ENCODE measurements at places on chromosomes 13 and 19.
A peak's percentile ranks its signal among the peaks of the same experiment; 100 is the strongest.

- DNase-seq = no peak
Observed at GRCh38 chr13:102901056-102901455, 55.2 kb downstream of the ERCC5 start.

GRCh38 chr13:113967206-113967720 is 6.6 kb downstream of the C13orf46 start:
- no peak for DNase-seq

DNA sequence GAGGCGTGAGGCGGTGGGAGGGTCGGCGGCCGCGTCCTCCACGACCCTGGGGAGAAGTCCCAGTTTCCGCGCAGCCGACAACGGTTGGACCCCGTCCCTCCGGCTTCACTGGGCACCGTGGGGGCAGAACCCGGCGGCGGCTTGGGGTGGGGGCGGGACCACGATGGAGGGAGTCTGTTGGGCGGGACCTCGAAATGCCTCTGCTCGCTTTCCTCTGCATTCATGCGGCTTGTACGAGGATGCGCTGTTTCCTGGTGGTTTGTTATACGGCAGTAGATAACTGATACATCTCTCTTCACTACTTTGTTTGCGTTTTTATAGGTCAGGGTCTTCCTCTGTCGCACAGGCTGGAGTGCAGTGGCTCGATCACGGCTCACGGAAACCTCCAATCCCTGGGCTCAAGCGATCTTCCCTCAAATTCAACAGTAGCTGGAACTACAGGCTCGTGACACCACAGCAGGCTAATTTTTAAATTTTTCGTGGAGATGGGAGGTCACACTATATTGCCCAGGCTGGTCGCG is 24.6 kb upstream of the ZNF846 start:
- peak; percentile 64 for DNase-seq

DNA sequence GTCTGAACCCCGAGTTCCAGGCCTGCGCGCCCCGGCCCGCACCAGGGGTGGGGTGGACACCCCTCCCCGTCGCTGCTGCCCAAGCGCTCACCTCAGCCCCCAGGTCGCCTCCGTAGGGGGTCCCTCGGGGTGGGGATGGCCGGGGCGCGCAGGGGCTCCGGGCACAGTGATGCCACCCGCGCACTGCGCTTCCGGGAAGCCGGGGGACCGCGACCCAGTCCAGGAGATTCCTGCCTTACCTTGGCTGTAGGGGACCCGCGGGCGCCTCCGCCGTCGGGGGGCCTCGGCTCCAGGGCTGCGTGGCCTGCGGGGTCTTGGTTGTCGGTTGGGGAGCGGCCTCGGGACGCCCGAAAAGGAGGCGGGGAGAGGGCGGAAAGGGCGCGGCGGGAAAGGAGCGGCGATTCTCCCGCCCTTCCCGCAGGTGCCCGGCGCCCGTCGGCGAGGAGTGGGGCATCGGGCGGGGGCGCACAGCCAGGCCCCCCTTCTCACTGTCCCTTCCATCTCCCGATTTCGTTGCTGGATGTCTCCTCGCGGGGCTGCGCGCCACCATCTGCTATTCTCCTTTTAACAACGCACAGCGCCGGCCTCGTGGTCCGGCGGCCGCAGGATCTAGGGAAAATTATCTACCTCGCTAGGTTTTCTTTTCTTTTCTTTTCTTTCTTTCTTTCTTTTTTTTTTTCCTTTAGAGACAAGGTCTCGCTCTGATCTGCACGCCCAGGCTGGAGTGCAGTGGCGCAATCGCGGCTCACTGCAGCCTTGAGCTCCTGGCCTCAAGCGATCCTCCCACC is at the start of gene KEAP1:
Gene KEAP1, minus strand, starts transcription at position 355 of the 788 bp plus-strand sequence. CDS start 3,323 bp downstream, outside the sequence.
- no peak for DNase-seq

- no peak for DNase-seq
Observed at GRCh38 chr13:29402166-29402636, 193.3 kb downstream of the SLC7A1 start.

GRCh38 chr13:99659226-99659625 is 158.0 kb downstream of the TM9SF2 start:
- DNase-seq = no peak

GRCh38 chr13:79973533-79973963 is 367.4 kb downstream of the SPRY2 start:
- DNase-seq = no peak

DNA sequence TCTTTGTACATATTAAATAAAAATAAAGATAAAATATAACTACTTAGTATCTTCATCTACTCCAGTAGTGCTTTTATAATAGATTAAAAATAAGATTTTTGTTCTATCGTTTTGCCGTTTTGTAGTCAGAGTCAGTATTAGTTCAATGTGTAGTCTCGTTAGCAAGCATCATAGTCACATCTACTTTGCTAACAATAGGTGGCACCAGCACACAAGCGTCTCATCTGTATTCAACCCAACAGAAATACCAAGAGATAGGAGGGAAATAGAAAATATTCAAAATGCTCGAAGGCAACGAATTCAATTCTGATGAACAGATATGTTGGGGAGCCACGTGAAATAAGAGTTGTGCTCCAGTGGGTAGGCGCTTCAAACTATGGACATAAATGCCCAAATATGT is 21.4 kb upstream of the MICU2 start:
- DNase-seq = peak; percentile 10

GRCh38 chr13:106835477-106835876 is 267.5 kb upstream of the ARGLU1 start:
- DNase-seq = no peak

DNA sequence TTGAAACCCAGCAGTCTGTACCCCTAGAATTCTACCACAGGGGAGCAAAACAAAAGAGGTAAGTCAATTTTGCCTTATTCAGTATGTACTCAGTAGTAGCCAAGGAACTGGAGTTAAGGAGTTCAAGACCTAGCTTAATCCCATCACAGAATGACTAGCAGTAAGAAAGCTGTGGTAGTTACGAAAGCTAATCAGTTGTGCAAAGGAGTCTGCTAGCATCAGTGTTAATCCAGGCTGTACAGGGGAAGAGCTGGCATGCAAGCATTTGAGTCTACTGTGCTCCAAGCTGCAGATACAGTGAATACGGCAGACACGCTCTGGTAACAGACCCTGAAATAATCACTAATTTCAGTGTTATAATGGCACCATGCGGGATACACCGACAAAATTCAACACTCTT is 4.7 kb downstream of the DNMT1 start:
- DNase-seq = no peak

GRCh38 chr13:65638572-65639168 is 1591.5 kb downstream of the PCDH9 start:
- no peak for DNase-seq

DNA sequence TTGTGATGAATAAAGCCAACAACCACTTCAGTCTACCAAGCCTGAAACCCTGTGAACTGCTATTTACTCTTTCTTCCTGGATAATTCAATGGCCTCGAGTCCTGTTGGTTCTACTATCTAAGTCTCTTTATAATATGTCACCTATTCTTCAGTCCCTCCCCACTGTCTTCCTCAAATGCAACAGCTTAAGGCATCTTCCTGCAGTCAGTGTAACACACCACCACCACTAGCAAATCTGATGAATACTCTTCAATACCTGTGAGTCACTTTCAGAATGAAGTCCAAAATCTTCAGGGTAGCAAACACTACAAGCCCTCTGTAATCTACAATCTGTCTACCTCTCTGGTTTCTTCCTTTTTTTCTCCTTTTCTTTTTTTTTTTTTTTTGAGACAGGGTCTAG is 32.9 kb downstream of the ZDHHC20 start:
- DNase-seq = no peak

GRCh38 chr19:44954278-44954648 is 917 bp upstream of the CLPTM1 start:
- no peak for DNase-seq

GRCh38 chr19:29840066-29840950 is 28.5 kb downstream of the CCNE1 start:
- no peak for DNase-seq

DNA sequence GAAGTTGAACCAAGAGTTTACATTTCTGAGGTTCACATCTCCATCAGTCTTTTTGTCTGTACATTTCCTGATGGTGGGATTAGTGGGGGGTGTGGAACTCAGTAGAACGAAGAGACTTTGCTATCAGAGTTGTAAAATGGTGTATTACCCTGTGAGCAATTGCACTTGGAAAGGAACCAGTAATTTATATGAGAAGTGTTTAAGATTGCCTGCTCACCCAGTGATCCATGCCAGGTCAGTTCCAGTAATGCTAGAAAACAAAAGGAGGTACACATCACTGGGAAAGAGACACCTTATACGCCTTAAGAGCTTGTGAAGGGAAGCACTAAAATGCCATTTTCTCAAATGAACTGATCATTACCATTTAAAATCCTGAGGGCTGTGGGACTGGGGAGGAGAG is 7.5 kb upstream of the DACH1 start:
- DNase-seq = no peak

GRCh38 chr19:10965398-10965797 is 4.6 kb downstream of the SMARCA4 start:
- no peak for DNase-seq

GRCh38 chr13:27128825-27129627 is 42.6 kb downstream of the USP12 start:
- no peak for DNase-seq

DNA sequence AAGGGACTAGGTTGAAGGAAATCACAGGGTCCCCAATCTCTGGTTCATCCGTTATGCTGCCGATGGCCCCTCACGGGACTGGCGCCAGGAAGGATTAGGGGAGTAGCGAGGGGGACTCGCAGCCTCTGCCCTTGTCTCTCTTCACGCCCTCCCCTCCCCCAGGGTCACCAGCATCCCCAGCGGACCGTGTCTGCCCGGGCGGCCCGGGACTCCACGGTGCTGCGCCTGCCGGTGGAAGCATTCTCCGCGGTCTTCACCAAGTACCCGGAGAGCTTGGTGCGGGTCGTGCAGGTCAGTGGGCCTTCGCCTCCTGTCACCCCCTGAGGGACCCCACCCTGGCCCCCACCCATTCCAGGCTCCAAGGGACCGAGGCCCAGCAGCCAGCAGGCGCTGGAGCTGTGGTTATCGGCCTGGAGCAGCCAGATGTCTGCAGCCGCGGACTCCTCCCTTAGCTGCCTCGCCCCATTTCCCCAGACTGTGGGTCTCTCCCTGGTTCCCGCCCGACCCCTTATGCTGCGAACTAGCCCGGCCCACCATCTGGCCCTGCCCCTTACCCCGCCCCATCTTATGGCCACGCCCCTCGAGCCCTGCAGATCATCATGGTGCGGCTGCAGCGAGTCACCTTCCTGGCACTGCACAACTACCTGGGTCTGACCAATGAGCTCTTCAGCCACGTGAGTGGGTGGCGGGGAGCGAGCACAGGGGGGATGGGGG is 5.4 kb downstream of the PNPLA6 start:
- no peak for DNase-seq

- no peak for DNase-seq
Observed at GRCh38 chr19:44566984-44567383, 37.5 kb upstream of the CEACAM20 start.

DNA sequence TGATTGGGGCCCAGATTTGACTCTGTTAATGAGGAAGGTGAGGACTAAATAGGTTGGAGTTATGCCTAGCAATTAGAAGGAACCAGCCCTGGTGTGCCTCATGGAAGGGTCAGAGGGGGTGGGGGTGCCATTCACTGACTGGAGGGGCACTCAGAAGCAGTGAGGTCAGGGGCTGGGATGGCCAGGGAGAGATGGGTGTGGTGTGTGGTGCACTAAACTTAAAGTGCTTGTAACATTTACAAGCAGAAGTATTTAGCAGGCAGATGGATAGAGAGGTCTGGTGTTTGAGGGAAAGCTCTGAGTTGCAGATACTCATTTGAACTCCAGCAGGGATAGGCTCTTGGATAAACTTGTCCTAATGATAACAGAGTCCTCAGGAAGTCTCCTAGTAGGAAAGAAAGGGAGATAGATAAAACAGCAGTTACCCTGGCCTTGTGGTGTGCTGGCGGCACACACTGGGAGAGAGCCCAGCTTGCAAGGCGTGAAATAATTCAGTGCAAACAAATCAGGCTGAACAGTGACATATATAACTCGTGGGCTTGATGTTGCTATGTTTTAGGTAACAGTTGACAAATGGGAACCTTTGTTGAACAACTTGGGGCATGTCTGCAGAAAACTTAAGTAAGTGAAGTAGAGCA is 20.0 kb upstream of the UPF3A start:
- DNase-seq = no peak

- no peak for DNase-seq
Observed at GRCh38 chr19:37217480-37217774, 587 bp upstream of the ZNF383 start.

DNA sequence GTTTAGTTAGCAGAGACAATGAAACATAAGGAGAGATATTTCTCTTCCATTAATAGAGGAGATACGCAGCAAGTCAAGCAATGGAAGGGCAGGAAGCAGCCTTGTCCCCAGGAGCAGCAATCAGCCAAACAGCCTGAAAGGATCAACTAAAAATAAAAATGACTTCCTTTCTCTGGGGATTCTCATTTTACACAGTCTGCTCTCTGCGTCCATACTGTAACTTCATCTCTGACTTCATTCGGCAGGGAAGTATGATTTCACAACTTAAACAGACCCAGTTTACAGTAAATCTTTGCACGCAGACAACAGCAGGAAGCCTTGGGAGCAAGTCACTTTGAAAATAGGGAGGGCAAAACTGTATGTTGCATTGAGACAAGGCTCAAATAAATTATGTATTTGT is 826.7 kb downstream of the DIAPH3 start:
- DNase-seq = no peak

DNA sequence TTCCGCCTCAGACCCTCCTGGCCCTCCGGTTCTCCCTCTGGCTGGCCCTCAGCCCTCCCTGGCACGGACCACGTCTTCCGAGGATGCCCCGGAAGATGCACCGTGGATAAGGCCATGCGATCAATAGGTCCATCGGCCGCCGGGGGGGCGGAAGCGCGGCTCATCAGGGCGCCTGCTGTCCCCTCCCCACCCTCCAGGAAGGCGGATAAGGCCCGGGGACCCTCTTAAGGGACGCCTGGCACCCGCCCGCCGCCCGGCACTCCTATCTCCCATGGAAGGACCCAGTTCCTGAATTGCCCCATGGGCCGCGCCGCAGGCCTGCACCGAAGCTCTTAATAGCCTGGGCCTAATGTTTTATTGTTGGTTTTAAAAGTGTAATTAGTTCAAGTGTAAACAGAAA is 46.2 kb upstream of the TCF3 start:
- no peak for DNase-seq

DNA sequence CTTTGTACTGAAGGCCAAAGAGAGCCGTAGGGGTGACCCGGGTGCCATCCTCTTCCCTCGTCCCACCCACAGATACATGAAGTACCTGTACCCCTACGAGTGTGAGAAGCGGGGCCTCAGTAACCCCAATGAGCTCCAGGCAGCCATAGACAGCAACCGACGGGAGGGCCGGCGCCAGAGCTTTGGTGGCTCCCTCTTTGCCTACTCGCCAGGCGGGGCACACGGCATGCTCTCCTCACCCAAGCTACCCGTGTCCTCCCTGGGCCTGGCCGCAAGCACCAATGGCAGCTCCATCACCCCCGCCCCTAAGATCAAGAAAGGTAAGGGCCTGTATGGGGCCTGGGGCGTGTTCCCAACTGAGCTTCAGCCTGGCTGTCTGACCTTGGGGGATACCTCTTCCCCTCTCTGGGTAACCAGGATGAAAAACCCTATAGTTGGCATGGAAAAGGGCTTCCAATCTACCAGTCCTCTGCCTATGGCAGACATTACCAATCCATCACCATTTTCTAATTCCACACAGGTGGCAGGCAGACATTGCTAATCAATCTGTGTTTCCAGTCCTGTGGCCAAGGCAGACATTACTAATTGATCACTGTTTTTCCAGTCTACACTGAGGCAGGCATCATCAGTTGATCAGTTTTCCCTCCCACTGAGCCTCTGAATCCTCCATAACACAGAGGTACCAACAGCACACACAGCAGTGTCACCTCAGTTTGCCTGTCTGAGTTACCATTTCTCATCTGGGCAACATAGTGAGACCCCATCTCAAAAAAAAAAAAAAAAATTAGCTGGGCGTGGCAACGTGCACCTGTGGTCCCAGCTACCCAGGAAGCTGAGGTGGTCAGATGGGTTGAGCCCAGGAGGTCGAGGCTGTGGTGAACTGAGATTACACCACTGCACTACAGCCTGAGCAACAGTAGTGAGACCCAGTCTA is 19.1 kb upstream of the WDR18 start:
- DNase-seq = no peak

Measured in activated CD4-positive, alpha-beta T cell treated with anti-CD3 and anti-CD28 coated beads for 4 hours (primary cell).